ENCODE measurements at places on chromosomes 4 and X. TPM values are rescaled to one million over a fixed set of nuclear protein-coding genes. Genes with fewer than 3 reads are reported as not detected.

Gene NAP1L5
- total RNA-seq = 1.3 TPM

DNA sequence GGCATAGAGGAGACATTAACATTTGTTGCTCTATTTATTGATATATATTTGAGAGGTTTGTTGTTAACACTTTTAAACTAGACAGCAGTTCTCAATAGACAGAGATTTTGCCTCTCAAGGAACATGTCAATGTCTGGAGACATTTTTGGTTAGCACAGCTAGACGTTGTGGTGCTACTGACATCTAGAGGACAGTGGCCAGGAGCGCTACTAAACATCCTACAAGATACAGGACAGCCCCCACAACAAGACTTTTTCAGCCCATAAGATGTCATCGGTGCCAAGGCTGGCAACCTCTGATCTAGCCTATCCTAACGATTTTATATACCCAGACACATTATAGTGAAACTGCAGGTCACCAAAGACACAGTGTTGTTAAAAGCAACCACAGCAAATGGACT, 18.4 kb upstream of the CTSO start:
- no peak overlapping the region for H3K4me3 ChIP-seq
- H3K27ac ChIP-seq = no peak overlapping the region
- H3K36me3 ChIP-seq = no peaks in the 10 kb centered on the region

DNA sequence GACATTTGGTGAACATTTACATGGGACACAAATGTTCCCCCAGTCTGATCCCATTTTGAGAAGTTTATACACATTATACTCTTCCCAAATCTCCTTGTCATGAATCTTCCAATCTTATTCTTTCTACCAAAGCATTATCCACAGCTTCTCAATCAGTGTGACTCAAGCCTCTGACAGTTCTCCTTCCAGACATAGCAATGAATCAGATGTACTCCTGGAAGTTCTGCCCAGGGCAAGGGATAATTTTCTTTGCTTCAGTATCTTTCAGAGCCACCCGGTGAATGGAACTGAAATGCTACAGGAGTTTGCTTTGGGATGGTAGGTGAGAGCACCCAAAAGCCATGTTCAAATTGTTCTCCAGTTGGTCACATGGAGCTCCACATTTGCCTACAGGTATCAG, 145.5 kb downstream of the ANXA5 start:
- H3K36me3 ChIP-seq = no peaks in the 10 kb centered on the region
- no peak overlapping the region for H3K4me3 ChIP-seq
- no peaks in the 10 kb centered on the region for H3K27me3 ChIP-seq

- no peak for DNase-seq
- no peak overlapping the region for H3K27ac ChIP-seq
- no peaks in the 10 kb centered on the region for H3K4me1 ChIP-seq
- H3K27me3 ChIP-seq = no peaks in the 10 kb centered on the region
These were observed 246.0 kb downstream of the FBXW7 start for GRCh38 chr4:152289941-152290340.

DNA sequence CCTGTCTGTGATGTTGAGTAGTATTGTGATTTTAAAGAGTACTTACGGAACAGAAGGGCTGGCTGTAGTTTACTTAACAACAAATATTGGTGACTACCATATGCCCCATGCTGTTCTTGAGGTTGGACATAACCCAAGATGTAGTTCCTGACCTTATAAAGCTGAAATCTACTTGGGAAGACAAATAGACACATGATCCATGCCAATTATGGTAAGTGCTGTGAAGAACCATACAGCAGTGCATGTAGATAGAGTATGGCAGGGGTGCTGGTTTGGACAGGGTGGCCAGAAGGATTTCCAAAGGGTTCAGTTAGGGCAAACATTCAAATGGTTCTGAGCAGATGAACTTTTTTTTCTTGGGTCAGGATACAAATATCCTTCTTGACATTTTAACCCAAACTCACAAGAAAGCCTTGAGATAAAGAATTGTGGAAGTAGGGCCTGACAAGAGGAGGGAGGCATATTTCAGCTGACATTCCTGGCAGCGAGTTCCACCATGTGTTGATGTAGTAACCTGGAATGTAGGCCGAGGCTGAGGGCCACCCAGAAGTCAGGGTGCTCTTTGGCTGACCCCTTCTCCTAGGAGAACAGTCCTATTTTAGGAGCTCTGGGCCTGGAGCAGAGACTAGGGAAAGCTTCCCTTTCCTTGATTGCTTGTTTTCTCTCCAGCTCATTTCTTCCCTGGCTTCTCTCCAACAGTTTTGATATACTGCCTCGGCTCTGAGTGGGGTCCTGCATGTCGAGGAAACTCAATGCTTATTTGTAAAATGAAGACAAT, 74.2 kb downstream of the FREM3 start:
- no peak overlapping the region for H3K4me3 ChIP-seq
- H3K36me3 ChIP-seq = no peaks in the 10 kb centered on the region
- no peak overlapping the region for H3K27ac ChIP-seq
- no peak for DNase-seq
- H3K27me3 ChIP-seq = no peaks in the 10 kb centered on the region

GRCh38 chr4:158018221-158018830, 154.5 kb downstream of the GASK1B start:
- H3K27ac ChIP-seq = no peak overlapping the region
- DNase-seq = no peak
- H3K27me3 ChIP-seq = no peaks in the 10 kb centered on the region
- H3K4me3 ChIP-seq = no peak overlapping the region
- H3K36me3 ChIP-seq = no peaks in the 10 kb centered on the region

Gene RENBP
- 19.5 TPM for total RNA-seq

DNA sequence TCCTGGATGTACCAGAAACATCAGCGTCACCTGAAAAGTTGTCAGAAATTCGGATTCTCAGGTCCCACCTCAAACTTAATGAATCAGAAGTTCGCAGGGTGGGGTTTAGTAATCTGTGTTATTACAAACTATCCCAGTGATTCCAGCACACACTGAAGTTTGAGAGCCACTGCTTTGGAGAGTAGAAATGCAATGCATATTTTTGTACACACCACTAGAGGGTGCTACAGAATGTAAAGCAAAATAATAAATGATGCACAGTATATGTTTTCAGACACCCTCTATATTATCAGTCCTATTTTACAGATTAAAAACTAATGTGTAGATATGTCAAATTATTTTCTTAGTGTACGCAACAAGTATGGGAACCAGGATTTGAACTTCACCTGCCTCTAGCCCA, 2.4 kb upstream of the MORF4L2 start:
- no peaks in the 10 kb centered on the region for H3K4me1 ChIP-seq
- peaks cover 3% of the 10 kb centered on the region for H3K36me3 ChIP-seq
- H3K27ac ChIP-seq = no peak overlapping the region

- H3K27ac ChIP-seq = no peak overlapping the region
- H3K27me3 ChIP-seq = no peaks in the 10 kb centered on the region
- no peak overlapping the region for H3K4me3 ChIP-seq
- DNase-seq = no peak
- H3K4me1 ChIP-seq = peaks cover 4% of the 10 kb centered on the region
These were observed 274.6 kb downstream of the RPA4 start for GRCh38 chrX:97158269-97158668.

- H3K4me3 ChIP-seq = no peak overlapping the region
- no peaks in the 10 kb centered on the region for H3K27me3 ChIP-seq
- H3K36me3 ChIP-seq = no peaks in the 10 kb centered on the region
- no peak overlapping the region for H3K27ac ChIP-seq
- DNase-seq = no peak
- H3K4me1 ChIP-seq = no peaks in the 10 kb centered on the region
These were observed 54.2 kb downstream of the C4orf50 start for GRCh38 chr4:5964030-5964429.

Gene TCEAL3
- total RNA-seq = 6.8 TPM

Gene MAGEB5
- not detected for total RNA-seq

Gene ATP2B3
- not detected for total RNA-seq

Gene CT45A7
- total RNA-seq = not detected

Gene JAKMIP1
- total RNA-seq = 3.5 TPM

GRCh38 chr4:94508296-94508695, 56.6 kb downstream of the PDLIM5 start:
- H3K27ac ChIP-seq = no peak overlapping the region
- DNase-seq = no peak
- no peaks in the 10 kb centered on the region for H3K36me3 ChIP-seq
- no peaks in the 10 kb centered on the region for H3K4me1 ChIP-seq
- H3K27me3 ChIP-seq = no peaks in the 10 kb centered on the region
- no peak overlapping the region for H3K4me3 ChIP-seq

- no peaks in the 10 kb centered on the region for H3K36me3 ChIP-seq
- no peak overlapping the region for H3K27ac ChIP-seq
- no peak overlapping the region for H3K4me3 ChIP-seq
- no peak for DNase-seq
- no peaks in the 10 kb centered on the region for H3K27me3 ChIP-seq
These were observed 557.2 kb upstream of the GRID2 start for GRCh38 chr4:91746551-91746950.

Gene TRAM1L1
- not detected for total RNA-seq

GRCh38 chrX:30161043-30161442, 54.3 kb upstream of the MAGEB2 start:
- H3K4me3 ChIP-seq = no peak overlapping the region
- no peak for DNase-seq
- H3K4me1 ChIP-seq = no peaks in the 10 kb centered on the region
- no peaks in the 10 kb centered on the region for H3K27me3 ChIP-seq
- no peaks in the 10 kb centered on the region for H3K36me3 ChIP-seq

Gene AMMECR1
- total RNA-seq = 12.7 TPM

- no peaks in the 10 kb centered on the region for H3K27me3 ChIP-seq
- no peaks in the 10 kb centered on the region for H3K36me3 ChIP-seq
- no peak overlapping the region for H3K4me3 ChIP-seq
- H3K27ac ChIP-seq = no peak overlapping the region
- DNase-seq = no peak
These were observed 66.3 kb upstream of the FAM9C start for GRCh38 chrX:13110433-13111324.
